Upper lobe of right lung (tissue), 1 donor: ENCODE measurements at places on chromosomes 2 and 18. TPM values are rescaled to one million over a fixed set of nuclear protein-coding genes. Genes with fewer than 3 reads are reported as not detected.

The CNTNAP5 gene
- total RNA-seq, result not detected

The CDK15 gene
- total RNA-seq, result 6.0 TPM

The PLCL1 gene
- 7.7 TPM for total RNA-seq

The POMC gene
- 3.3 TPM for total RNA-seq

The NPPC gene
- not detected for total RNA-seq

The SDC1 gene
- total RNA-seq, result 148 TPM

The PER2 gene
- 22.7 TPM for total RNA-seq

The MEP1B gene
- total RNA-seq, result not detected

The TDRD15 gene
- not detected for total RNA-seq

The NMS gene
- not detected for total RNA-seq

The ANKRD29 gene
- 72.0 TPM for total RNA-seq

The TCF23 gene
- not detected for total RNA-seq

The AKAIN1 gene
- total RNA-seq, result not detected

The ABCB11 gene
- 0.06 TPM for total RNA-seq

The NEDD4L gene
- total RNA-seq, result 192 TPM

The GKN1 gene
- not detected for total RNA-seq

The SETBP1 gene
- total RNA-seq, result 39.5 TPM

The PARD6G gene
- 6.5 TPM for total RNA-seq

The CYS1 gene
- 4.5 TPM for total RNA-seq

The MRPS5 gene
- total RNA-seq, result 55.2 TPM

The C2orf66 gene
- 0.38 TPM for total RNA-seq
